Fibroblast of villous mesenchyme (primary cell): ENCODE measurements at places on chromosomes 6 and 20. TPM values are rescaled to one million over a fixed set of nuclear protein-coding genes. Genes with fewer than 3 reads are reported as not detected.

Gene PTPRT
- not detected in 2 replicates for total RNA-seq

Gene TPMT
- 8.4 and 16.4 TPM in 2 replicates for total RNA-seq

Gene SLC35D3
- not detected in 2 replicates for total RNA-seq

Gene CNR1
- not detected in 2 replicates for total RNA-seq

Gene SCUBE3
- 10.0 and 26.8 TPM in 2 replicates for total RNA-seq

Gene IYD
- not detected in 2 replicates for total RNA-seq
